ENCODE measurements at places on chromosomes 7 and 10.
A peak's percentile ranks its signal among the peaks of the same experiment; 100 is the strongest.

DNA sequence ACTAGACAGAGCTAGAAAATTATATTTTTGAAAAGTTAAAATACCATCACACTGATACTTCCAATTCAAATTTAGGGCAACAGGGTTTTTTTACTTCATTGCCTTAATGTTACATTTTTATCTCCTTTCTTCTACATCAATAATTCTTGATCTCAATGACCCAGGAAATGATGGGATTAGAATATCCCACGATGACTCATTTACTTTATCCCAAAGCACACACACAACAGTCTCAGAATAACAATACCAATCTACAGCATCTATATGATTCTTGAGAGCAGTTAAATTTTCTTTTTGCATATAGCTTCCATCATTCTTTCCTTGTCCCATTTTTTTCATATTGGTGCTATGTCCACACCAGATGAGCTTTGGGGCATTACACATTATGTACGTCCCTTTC is 98.4 kb upstream of the EEPD1 start:
- DNase-seq, result no peak

DNA sequence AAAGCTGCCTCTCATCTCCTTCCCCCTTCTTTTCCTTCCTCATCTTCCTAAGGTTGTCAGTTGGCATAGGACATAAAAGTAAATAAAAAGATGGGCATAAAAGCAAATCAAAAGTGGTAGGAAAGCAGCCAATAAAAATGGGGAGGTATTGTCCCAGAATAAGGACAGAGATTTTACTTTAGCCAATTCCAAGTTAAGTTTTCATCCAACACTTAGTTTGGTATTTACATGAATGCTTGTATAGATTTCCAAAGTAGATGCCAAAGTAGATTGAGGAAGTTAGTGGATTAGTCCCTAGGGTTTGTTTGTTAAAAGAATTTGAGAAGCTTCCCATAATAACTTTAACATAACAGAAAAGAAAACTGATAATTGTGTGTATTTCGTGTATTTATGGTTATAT is 33.7 kb downstream of the HDAC9 start:
- no peak for DNase-seq

- no peak for DNase-seq
These were observed 61.8 kb upstream of the LRRC18 start for GRCh38 chr10:49001402-49001801.

- DNase-seq, result no peak
These were observed 14.5 kb downstream of the GPRIN2 start for GRCh38 chr10:46541735-46542566.

DNA sequence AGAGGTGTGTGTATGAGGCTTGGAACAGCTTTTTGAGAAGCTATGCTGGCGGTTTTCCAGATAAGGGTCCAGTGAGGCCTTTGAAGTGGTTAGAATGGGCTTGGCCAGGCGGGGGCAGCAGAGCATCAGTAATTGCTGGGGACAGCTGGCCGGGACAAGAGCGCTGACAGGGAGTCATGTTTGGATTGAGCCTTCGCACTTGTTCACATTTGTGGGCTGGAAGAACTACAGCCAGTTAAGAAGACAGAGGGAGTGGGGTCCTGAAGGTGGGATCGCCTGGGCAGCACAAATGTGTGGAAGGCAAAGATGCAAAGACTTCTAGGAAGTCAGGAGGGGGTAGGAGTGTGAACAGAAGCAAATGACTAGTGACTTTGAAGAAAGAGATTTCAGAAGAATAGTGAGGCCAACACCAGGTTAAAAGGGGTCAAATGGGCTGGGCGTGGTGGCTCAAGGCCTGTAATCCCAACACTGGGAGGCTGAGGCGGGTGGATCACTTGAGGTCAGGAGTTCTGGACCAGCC is 12.7 kb upstream of the SDHAF3 start:
- peak; percentile 20 for DNase-seq

DNA sequence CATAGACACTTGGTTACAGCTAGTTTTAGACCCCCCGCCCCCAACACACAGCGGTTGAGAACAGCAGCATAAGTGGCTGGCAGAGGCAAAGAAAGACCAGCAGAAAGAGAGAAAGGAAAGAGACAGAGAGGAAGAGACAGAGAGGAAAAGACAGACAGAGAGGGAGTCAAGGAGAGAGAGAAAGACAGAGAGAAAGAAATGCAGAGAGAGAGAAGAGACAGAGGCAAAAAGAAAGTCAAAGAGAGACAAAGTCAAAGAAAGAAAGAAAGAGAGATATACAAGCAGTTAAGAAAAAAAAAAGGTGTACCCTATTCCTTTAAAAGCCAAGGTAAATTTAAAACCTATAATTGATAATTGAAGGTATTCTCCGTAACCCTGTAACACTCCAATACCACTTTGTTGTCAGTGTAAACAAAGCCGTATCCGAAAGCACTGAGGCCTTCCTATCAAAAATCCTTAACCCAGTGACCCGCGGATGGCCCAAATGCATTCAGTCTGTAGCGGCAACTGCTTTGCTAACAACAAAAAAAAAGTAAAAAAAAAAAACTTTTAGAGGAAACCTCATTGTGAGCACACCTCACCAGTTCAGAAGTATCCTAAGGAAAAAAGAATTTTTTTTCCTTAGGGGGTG is 11.9 kb upstream of the SLC12A9 start:
- no peak for DNase-seq

DNA sequence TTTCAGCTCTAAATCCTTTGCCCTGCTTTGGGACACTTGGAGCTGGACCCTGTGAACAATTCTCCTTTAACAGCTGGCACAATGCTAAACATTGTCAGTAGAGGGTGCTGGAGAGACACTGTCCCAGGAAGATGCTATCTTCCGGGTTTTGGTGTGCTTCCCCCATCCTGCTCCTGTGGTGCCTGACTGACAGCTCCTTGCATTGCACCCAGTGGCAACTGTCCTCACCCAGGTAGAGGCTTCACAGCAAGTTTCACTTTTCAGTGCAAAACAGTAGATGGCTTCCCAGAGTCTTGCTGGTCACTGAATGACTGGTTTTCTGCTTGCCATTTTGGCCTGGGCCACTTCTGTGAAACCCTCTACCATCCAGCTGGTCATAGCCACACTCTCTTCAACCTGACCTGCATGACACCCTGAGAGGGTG is 77.3 kb downstream of the CDC14C start:
- DNase-seq, result no peak

DNA sequence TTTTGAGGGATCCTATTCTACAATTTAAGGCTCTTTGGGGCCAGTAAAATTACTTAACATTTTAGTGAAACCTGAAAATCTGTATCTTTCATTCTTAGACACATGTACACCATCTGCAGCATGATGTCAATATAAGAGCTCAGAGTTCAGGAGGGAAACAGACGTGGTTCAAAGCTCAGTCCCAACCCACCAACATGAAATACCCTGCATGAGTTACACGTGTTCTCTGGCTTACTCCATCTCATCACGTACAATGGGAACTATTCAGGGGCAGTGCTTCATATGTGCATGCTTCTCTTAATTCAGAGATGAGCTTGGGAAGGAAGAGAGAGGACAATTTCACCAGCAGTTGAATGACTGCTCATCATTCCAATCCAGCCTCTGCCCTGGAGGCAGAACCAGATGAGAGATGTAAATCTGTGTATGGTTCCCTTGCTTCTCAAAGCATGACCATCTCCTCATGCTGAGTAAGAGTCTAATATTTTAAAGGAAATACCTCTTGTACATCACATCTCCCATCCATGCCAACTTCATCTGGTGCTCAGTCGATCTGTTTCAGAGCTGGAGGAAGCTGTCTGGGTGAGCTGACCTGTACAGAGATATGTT is 29.0 kb upstream of the ADAM12 start:
- DNase-seq, result no peak

DNA sequence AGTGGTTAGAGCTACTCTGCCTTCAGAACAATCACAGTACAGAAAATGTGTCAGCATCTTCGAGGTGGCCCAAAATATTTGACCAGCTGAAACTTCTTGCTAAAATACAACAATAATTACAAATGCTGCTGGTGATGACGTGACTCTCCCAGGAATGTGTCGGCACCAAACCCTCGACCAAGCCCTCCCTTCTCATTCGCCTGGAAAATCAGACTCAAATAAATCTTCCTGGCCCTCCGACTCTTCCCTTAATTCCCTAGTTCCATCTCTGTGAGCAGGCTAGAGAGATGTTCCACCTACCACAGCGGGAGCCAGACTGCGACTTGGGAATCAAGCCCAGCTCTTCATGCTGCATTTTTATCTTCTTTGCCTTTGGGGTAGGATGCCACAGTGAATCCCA is 4.1 kb downstream of the PRSS2 start:
- no peak for DNase-seq

- DNase-seq, result no peak
These were observed 955.6 kb downstream of the GATA3 start for GRCh38 chr10:9010093-9010492.

DNA sequence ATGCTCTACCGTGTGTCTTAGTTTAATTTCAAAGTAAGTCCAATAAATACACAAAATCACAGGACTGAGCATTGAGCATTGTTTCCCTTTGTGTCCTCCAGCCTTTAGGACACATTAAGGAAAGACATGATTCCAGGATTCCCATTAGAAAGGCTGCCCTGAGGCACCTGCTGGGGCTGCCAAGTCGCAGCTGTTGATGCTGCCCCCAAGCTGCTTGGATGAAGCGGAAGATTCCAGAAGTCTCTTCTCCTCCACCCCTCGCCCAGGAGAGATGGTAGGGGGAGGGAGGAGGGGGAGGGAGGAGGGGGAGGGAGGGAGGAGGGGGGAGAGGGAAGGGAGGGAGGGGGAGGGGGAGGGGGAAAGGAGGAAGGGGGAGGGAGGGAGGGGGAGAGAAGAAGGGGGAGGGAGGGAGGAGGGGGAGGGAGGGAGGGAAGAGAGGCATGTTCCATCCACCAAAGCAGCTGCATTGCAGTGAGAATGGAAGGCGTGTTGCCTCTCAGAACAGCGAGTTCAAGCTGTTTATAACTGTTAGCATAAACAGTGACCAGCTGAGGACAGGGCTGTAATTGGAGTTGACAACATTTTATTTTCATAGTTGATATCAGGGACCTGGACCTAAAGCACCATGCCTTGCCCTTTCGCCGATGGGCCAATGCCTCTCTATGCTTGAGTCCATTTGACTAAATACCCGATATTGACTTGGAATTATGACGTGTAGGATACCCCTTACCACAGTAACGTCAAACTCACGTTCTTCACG is 67.3 kb downstream of the DIP2C start:
- DNase-seq, result no peak

DNA sequence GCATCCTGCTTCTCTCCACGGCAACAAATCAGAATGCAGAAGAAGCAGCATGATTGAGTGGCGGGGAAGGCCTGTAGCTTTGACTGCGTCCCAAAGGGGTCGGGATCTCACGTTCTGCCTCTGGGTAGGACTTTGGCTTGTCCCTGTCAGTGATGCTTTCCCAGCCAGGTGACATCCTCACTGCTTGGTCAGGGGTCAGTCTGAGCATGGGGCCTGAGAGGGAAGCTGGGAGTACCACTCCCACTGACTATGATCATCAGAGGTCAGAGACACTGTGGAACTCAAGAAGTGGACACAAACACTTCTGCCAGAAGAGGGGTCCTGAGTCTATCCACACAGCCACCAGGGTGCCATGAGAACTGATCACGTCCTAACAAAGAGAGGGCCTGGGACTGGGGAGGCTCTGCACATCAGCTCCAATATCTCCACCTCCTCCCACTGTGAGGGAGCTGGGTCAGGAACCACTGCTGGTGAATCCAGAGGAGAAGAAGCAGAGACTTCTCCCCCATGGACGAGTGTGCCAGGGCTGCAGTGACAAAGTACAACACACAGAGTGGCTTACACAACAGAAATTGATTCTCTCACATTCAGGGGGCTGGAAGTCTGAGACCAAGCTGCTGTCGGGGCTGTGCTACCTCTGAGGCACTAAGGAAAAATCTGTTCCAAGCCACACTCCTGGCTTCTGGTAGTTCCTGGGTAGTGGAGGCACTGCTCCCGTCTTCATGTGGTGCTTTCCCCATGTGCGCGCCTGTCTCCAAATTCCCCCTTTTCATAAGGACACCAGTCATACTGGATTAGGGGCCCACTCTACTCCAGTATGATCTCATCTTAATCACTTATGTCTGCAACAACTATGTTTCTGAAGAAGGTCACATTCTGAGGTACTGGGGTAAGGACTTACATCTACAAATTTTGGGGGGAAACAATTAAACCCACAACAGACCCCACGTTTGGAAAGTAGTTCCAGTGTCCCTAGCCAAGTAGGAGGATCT is 131.1 kb downstream of the CYP26A1 start:
- DNase-seq, result no peak

GRCh38 chr7:138981332-138982203 is at the start of gene KIAA1549:
Gene KIAA1549, minus strand, starts transcription at chr7:138981389. Its CDS starts 120 bp downstream, at chr7:138981269.
- no peak for DNase-seq

DNA sequence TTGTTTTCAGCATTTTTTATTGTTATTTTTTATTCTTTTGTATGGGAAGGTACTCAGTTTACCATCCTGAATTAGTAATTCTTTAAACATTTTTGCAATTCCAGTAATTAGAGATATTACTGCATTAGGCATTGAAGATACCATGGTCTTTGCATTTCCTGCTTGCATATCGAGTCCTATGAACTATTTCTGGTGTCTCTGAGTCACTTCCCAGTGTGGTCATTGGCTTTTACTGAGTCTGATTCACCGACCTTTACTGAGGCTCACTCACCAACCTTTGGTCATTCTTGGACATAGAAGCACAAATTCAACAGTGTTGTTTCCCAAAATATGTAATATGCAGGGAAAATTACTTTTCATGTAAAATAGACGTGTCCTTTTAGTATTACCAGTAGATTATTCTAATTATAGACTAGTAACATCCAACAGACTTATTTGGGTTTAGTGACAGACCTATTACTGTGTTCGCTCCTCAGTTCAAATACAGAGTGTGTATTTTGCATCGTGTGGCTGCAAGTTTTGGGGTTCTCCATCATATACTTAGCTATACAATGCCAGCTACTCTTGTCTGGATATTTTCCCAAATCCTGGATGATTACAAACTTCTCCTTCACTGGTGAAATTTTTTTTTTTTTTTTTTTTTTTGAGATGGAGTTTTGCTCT is 180.7 kb upstream of the PRSS1 start:
- DNase-seq, result no peak

- DNase-seq, result peak; percentile 14
These were observed 103.7 kb downstream of the ZNF92 start for GRCh38 chr7:65477326-65477725.

GRCh38 chr7:54846273-54846672 is 87.3 kb upstream of the SEC61G start:
- DNase-seq, result no peak

DNA sequence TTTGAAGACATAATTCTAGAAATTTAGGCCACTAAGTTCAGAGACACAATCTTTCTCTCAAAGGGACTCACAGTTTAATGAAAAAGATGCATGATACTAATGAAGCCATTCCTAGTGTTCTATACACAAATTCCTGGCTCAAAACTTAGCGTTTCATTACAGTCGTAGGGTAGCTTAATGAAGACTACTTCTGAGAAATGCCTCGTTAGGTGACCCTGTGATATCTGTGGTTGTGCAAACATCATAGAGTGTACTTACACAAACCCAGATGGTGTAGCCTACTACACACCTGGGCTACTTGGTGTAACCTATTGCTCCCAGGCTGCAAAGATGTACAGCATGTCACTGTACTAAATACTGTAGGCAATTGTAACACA is 488 bp upstream of the CHCHD3 start:
- DNase-seq, result no peak

Measured in NCI-H2081 treated with DMSO at 0.1 percent for 48 hours (cell line).